ENCODE measurements at places on chromosomes 6 and 20.

GRCh38 chr6:126640356-126640755 lies 300.4 kb downstream of the CENPW start:
- no peak for DNase-seq

- no peak for DNase-seq
These were observed 347.7 kb downstream of the BCKDHB start for GRCh38 chr6:80454197-80454596.

GRCh38 chr6:74551896-74552295 lies 654.0 kb downstream of the COL12A1 start:
- no peak for DNase-seq

GRCh38 chr6:139159016-139159415 lies 24.1 kb downstream of the HECA start:
- no peak for DNase-seq

DNA sequence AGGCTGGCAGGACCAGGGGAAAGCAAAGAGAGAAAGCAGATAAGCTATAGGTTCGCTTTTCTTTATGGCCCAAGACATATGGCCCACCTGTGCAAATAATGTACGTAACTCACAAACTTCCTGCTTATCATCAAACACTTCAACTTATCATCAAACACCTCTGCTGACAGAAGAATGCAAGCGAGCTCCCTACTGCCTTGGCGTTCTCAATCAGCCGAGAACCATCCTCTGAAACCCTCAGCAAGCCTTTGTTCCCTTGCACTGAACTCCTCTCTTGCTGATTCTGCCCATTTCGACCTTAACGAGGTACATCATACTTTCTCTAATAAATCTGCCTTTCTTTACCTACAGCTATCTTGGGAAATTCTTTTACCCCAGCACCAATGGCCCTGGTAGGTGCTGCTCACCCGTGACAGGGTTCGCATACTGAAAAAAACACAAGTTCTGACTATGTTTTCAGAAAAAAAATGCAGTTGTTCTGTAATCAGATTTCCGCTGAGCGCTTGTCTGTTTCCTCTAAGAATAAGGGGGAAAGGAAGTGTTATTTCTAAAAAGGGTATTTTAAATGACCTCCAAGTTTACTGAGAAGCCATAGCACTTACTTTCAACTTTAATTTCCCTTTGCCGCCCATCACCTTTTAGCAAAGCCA lies 28.3 kb downstream of the SERPINB6 start:
- DNase-seq: no peak

DNA sequence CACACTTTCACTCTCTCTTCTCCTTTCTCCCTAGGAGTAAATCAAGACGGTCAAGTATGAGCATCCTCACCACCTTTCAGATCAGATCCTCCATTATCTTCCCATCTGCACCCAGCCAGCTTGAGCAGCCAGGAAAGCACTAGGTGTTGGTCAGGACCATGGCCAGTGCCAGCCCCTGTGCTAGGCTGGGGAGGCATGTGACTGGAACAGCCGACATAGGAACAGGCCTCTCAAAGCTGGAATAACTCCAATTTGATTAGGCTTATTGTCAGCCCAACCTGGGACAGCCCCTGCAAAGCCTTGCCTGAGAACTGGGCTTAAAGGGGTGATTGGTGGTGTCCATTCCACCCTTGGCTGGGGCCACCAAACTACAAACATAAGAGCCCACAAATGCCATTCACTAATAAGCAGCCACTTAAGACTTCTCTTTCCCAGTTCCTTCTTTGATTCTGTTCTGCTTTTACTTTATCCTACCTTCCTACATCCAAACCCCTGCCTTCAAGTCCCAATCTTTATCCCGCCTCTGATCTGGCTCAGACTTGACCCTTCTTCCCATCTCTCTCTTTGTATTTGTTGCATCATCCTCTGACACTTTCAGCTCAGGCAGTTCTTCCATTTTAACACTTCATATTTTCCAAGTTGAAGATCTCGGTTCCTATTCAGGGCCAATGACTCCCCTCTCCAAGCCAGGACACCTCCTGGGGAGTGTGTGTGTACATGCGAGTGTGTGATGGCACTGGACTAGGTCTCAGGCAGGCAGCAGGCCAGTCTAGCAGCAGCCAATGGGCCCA lies 4.5 kb upstream of the TREM2 start:
- DNase-seq: no peak

- DNase-seq: no peak
These were observed 155.8 kb downstream of the GRM4 start for GRCh38 chr6:33990061-33990541.

DNA sequence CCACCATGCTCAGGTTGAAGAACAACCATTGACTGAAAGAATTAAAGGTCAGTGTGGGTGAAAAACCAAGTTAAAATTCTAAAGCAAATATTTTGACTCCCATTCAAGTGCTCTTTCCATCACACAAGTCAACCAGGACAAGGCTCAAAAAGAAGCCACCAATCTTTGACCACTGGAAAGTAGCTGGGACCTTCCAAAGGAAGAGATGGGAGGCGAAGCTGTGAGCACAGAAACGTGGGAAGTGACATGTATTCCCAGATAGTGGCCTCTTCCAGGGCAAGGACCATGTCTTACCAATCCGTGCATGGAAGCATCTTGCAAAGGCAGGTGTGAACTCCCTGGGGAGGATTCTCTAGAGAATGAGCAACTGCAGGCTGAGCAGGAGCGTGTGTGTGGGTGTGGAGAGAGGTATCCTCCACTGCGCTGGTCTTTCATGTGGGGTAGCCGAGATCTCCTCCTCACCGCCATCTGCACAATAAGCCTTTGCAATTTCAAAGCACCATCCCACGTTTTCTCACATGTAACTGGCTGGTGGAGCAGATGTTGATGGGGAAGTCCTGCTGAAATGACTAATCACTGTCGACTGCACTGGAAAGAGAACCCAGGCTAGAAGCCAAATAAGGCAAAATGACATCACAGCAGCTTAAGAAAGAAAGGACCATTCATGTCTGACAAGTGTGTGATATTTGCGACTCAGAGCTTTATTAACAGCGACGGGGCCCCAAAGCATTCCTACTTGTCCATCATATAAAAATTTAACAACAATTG lies 189.4 kb upstream of the RREB1 start:
- DNase-seq: no peak

GRCh38 chr6:97275804-97276203 lies 7.2 kb downstream of the MMS22L start:
- DNase-seq: no peak

DNA sequence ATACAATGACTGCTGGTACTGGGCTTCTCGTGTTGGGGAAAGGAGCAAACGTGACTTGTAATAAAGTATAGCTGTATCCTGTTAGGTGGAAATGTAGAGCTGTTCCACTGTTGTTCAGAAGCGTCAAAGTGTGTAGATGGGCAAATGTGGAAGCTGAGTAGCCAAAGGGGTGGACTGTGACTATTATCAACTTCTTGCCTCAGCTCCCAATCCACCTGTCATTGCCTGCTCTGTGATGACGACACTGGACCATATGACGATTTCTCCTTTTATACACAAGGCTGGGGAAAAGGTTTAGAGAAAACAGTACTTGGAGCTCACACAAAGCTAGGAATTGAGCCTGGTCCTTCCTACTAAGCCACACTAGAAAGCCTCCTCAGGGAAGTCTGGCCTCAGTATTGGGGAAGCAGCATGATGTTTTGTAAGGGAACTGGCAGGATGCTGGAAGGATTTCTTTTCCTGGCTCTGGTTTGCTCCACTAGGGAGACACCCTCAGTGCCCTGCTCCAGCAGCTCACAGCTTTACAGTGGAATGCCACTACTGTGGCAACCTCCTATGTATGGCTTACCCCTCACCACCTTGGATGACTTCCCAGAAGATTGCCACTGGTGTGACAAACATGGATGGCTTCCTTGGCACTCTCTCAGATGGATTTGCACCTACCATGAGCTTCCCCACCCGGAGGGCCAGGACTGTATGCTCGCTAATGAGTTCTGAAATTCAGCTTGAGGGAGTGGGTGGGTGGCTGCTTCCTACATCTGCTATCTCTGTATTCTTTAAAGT lies 20.0 kb downstream of the CD164 start:
- no peak for DNase-seq

GRCh38 chr20:4069751-4070150 lies 54.4 kb upstream of the RNF24 start:
- DNase-seq: no peak

DNA sequence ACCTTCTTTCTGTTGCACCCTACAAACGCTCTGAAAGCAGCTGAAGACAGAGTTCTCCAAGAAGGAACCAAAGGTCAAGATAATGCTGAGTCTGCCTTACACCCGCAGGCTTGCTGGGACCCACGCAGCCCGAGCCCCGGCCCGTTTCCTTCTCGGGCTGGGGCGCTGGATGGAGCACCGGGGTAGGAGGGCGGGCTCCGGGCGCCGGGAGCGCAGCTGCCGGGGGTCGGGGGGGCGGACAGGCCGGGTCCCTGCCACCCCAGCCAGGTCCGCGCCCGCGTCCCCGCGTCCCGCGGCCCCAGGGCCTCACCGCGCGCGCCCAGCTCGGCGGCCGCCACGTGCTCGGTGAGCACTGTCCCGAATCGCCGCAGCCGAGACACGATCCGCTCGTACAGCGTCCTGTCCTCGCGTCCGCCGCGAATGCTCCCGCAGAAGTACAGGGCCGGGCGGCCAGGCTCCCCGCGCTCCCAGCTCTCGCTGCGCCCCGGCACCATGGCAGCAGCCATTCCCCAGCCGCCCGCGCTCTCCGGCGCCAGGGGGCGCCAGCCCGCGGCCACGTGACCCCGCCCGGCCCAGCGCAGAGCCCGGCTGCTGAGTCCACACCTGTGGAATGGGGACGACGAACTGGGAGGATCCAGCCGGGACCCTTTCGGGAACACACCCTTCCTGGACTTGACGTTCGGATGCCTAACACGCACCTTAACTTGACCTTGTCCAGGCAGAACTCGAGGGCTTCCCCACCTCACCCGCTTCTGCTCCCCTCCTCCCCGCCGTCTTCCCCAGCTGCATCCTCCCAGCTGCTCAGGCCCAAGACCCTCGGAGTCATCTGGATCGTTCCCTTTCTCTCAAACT lies at the start of gene DNPH1:
Gene DNPH1 (minus strand): TSS at position 531 of the 852 bp plus-strand sequence. CDS start 25 bp downstream, at position 506.
- DNase-seq: peak; percentile 31

GRCh38 chr6:23633996-23634395 lies 492.0 kb upstream of the NRSN1 start:
- peak; percentile 96 for DNase-seq

GRCh38 chr6:96963809-96964208 lies 39.3 kb downstream of the KLHL32 start:
- no peak for DNase-seq

DNA sequence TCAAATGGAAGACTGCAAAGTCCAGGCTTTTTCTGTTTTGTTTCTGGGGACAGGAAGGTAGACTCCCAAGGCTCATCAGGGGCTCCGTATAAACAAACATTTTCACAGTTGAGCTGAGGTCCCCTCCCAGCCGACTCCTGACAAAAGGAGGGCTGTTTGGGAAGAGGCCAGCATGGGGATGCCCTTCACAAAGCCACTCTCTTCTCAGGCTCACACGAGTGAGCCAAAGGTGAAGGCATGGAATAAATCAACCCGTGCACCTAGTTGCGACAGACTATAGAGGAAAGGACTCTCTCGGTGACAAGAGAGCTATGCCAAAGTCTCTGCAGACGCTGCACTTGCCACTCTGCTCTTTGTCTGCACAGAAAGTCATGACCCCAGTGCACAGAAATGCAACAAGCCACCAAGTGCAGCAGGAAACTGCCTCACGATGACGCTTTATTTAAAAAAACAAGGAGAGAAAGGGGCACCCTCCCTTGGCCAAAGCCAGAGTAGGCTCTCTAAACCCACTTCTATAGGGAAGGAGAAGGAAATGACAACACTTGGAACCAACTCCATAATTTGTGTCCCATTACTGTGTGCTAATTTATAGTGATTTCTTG lies 21.0 kb downstream of the JAG1 start:
- no peak for DNase-seq

GRCh38 chr6:88631830-88632229 lies 331.6 kb downstream of the RNGTT start:
- DNase-seq: no peak

DNA sequence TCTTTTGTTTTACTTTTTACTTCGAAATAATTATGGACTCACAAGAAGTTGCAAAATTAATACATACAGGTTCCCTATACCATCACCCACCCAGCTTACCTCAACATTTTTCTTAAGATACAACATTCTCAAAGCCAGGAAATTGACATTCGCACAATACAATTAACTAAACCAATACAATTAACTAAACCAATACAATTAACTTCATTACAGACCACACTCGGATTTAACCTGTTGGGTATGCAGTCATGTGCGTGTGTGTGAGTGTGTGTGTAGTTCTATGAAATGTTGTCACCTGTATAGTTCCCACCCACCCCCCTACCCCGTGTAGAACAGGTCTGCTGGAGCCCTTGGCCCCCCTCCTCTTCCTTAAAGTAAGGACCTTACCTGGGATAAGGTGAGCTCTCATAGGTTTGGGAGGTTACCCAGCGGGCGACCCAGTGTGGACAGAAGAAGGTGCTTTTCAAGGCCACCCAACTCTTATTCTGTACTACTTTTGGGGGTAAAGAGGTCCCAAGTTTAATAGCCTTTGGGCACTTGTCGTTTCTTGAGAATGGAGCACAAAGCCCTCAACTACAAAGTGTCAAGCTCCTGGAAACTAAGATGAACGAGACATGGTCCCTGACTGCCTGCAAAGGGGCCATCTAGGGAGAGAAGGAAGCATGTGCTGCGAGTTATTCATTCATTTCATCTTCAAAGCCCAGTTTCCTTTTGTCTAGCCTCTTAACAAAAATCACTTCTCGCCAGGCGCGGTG lies 544 bp upstream of the STK38 start:
- no peak for DNase-seq

DNA sequence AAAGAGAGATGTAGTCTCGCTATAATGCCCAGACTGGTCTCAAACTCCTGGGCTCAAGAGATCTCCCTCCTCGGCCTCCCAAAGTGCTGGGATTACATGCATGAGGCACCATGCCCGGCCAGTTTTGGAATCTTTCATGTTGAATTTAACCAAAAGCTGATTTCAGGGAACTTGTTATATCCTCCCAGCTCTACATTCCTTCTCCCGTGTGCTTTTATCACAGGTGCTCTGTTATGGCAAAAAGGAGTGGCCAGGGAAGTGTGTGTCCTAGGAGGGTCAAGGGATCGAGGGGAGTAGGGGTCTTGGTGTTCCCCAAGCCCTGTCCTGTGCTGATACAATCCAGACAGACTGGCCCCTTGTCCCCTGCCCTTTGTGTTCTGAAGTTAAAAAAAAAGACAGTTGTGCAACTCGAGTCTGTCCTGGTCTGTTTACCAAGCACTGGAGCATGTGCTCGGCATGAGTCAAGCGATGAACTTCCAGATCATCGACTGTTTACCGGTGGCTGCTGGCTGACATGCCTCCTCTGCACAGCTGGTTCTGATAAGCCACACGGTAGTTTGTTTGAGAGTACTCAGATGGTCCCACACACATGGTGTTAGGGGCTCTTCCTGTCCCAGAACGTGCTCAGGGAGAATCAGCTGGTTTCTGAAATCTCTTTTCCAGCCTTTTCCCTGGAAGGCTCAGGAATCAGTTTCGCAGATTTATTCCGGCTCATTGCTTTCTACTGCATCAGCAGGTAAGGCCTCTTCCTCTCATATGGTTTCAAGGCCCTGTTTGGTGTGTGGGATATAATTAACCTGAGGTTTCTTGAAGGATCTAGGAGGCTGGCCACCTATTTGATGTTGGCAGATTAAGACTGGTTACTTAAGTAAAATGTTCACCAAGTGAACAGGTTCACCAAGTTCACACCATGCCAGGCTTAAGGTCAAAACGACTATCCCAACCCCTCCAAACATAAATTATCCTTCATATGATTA lies 52.6 kb upstream of the NAA20 start:
- DNase-seq: no peak

Data from NCI-H1930 (cell line).